ENCODE measurements at places on chromosomes 11 and 22. TPM values are rescaled to one million over a fixed set of nuclear protein-coding genes. Genes with fewer than 3 reads are reported as not detected.

Gene MS4A15
- total RNA-seq: not detected

GRCh38 chr22:40414311-40414710 is 43.9 kb downstream of the SGSM3 start:
- DNase-seq: no peak

DNA sequence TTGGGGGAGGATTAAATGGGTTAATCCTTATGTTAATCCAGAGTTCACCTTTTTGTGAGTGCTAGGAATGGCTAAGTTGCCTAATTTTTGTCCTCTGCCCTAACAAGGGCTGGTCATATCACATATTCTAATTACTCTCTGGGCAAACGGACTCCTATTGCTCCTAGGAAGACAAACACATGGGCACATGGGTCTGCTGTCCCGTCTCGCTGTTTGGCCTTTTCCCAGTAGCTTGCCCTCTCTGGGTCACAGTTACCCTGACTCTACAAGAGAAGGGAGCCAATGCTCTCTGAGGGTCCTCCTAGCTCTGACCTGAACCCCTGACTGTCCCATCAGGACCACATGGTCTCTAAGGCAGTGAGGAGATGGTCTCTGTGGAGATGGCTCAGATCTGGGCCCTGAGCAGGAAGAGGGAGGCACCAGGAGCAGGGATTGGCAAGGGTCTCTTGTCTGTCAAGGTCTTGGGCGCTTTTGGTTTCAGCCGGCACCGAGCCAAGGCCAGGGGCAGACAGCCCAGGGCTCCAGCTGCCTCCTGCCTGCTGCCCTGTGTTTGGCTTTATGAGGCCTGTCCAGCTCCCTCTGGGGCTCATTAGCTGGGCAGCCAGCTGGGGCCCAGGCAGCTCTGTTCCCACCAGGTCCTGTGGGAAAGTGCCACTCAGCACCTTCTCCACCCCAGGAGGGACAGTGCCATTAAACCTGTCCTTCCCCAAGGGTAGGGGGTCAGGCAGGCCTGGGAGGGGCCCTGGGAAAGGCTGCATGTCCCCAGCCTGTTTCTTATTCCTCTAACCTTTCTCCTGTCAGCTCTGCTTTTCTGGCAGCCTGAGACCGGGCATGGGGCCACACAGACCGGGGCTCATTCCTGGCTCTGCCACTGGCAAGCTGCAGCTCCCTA is 559.9 kb downstream of the MN1 start:
- peak; percentile 73 for DNase-seq

DNA sequence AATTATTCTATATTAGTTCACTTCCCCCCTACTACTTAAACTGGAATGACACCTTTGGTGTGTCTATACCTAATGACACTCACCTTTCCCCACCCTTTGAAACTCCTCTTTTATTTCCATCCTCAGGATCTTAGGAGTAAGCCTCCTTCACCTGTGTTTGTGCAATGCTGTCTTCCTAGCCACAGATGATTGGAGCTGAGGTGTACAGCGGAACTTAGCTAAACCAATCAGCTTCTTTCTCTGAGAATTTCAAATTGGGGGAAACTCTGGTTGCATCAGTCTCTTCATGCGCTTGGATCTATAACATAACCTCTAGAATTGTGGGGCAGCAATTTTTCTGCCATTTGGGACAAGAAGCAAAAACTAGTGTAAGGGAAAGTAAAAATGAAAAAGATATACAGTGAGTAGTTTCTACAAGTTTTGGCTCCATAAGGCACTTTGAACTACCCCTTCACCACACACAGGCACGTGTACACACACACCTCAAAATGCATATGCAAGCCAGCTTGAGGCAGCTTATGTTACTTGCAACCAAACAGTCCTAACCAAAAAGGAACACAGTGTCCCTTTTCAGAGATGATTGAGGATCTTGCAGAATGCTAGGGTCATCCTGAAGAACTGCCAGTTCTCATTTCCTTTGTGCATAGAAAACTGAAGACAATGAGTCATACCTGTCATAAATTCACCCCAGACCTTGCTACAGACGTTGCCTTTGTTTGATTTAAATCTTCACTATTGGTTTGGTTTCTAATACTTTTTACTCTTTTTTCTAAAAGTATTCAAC is 36.0 kb upstream of the LDLRAD3 start:
- DNase-seq: peak; percentile 29

- no peak for DNase-seq
Measured at GRCh38 chr11:69011624-69012091, 1.4 kb downstream of the MRGPRF start.

- DNase-seq: no peak
Measured at GRCh38 chr11:16261836-16262644, 94.3 kb downstream of the SOX6 start.

Gene FAR1
- 52.7 TPM for total RNA-seq

DNA sequence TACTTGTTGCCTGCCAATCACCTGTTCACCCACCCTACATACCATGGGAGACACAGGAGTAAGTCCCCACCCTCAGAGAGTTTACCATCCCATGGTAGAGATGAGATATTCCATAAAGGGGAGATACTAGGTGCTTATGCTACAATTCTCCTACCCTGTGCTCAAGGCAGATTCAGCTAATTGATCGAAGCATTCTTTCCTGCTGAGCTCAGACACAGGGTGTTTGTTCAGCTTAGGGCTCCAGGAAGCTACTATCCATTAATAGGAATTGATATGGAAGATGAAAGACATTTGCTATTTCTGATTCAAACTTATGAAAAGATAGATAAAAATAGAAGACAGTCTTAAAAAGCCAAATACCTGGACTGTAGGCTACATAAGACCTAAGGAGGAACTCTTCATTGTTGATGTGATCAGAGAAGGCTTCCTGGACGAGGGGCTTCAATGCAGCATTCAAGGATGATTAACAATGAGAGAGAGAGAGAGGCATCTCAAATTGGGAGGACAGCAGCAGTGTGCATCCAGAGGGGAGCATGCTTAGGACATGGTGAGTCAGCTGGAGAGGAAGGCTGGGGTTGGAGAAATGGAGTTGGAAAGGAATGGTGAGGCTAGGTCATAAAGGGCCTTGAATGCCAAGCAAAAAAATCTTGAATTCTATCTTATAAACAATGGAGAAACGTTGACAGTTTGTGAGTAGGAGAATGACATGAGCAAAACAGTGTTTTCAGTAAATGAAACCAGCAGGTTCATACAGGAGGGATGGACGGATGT is 15.0 kb downstream of the SYT13 start:
- DNase-seq: no peak

GRCh38 chr11:62033191-62034035 is 66.0 kb upstream of the FTH1 start:
- no peak for DNase-seq

DNA sequence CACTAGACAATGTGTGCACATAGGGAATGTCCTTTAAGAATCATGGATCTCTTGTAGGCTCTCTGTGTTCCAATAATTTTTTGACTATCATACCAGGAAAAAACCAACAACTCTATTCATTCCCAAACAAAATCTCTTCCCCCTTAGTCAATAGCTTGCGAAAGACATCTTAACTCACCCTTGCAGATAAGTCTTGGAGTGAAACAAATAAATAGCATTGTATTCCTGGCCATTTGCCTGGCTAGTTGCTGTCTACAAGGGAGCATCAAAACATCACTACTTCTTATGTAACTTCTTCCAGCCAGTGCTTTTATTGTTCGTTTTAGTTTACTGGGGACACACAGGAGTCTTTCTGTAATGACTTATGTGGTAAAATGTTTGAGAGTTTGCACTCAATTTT is 29.4 kb downstream of the SCN3B start:
- DNase-seq: no peak

GRCh38 chr11:124722176-124722575 is 17.6 kb upstream of the NRGN start:
- DNase-seq: no peak

GRCh38 chr11:124113890-124114289 is 1.4 kb upstream of the VWA5A start:
- no peak for DNase-seq

Gene PICALM
- 147 TPM for total RNA-seq

Gene KCNJ1
- total RNA-seq: not detected

GRCh38 chr11:121443688-121444275 is 8.3 kb upstream of the SORL1 start:
- no peak for DNase-seq

Measured in Daoy (cell line).